Erythroblast (primary cell): ENCODE measurements at places on chromosomes 13 and 19.
A peak's percentile ranks its signal among the peaks of the same experiment; 100 is the strongest.

DNA sequence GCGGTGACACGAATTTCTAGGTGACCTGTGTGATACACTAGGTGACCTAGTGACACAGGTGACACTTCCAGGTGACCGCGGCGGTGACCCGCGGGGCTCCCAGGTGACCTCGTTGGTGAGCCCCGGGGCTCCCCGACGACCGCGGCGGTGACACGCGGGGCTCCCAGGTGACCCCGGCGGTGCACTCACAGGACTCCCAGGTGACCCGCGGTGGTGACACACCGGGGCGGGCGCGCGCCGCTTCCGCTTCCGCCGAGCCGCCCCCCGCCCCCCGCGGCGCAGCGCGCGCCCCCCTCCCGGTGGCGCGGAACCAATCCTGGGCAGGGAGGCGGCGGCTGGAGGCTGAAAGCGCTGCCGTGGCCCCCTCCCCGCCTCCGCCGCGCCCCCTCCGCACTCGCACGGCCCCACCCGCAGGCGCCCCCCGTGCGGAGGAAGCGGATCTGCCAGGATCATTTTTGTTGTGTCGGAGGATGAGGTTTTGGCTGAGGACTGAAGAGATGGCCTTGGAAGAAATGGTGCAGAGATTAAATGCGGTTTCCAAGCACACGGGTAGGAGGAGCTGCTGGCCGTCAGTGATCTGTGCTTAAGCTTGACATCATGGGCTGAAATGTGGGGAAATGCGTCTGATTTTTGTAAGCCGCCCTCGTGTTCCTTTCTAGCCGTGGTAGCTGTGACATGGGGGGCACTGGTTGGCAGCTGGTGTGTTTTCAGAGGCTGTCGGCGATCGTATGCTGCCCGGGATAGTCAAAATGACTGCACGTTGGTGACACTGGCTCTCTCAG lies at the start of gene MCF2L:
MCF2L (plus strand) TSS at position 305 of the 782 bp plus-strand sequence; CDS start at position 471, 166 bp downstream.
- peak; percentile 12 for DNase-seq

DNA sequence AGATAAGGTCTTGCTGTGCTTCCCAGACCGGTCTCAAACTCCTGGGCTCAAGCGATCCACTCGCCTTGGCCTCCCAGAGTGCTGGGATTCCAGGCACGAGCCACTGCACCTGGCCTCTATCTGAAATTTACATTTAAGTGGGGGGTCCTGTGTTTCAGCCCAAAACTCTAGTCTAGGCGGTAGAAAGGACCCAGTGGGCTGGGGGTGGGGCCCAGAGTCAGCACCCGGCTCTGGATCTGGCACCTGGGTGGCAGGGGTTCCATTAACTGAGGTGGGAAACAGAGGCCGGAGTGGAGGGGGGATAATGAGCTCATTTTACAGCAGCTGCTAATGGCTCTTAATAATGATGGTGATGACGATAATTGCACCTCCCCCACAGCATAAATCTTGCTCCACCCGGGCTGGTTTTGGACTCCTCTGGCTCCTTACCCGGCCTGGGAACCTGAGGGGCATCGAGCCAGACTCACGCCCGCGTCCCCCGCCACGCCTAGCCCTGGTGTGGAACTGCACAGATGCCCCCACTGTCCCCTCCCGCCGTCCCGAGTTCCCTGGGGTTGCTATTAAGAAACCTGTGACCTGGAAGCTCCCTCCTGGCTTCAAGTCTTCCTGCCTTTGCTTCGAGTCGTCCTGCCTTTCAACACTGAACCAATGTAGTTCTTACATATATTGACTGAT lies 17.8 kb upstream of the KLF2 start:
- no peak for DNase-seq

DNA sequence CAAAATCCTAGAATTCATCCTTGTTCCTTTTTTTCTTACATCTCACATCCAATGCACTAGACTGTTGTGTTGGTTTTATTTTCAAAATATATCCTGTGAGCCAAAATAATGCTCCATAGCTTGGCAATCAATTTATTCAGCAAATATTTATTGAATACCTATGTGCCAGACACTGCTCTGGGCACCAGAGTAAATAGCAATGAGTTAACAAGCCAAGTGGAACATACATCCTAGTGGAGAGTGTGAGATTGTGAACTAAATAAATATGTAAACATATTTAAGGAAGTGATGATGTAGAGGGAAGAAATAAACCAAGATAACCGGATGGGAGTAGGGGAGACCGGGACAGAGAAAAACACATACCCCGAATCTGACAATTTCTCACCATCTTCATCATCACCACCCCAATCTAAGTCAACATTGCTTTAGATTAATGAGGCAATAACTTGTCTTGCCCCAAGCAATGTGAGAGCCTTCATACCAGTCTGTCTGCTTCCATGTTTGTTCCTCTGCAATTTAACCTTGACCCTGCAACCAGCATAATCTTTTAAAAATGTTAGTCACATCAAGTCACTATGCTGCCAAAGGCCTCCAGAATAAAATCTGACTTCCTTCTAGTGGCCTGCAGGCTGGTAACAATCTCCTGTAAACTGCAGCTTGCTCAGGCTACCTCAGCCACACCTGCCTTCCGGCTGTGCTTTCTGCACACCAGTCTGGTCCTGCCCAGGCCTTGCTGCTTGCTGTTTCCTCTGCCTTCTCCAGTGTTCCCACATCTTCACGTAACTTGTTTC lies 199.2 kb downstream of the DLEU7 start:
- DNase-seq = no peak

DNA sequence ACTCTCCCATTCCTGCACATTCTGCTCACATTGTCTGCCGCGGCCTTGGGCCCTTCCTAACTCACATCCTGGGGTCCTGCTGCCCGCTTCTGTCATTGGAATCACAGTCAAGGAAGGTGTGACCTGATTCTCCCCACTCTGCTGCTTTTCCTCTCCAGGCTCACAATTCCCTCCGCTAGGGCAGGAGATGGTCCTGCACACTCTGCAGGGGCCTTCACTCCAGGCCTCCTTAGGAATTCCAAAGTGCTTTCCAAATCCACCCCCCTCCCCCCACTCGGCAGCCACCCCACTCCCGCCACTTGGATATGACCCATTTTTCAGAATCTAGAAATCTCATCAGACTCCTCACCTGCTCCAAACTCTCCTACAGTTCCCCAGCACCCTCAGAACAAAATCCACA lies 3.1 kb upstream of the SLC5A5 start:
- DNase-seq = no peak

- no peak for DNase-seq
Measured at GRCh38 chr13:100512422-100512821, 76.2 kb downstream of the GGACT start.

GRCh38 chr19:45075301-45076028 lies 813 bp downstream of the ZNF296 start:
- DNase-seq = peak; percentile 79

GRCh38 chr13:45209229-45209628 lies 8.4 kb upstream of the KCTD4 start:
- no peak for DNase-seq

DNA sequence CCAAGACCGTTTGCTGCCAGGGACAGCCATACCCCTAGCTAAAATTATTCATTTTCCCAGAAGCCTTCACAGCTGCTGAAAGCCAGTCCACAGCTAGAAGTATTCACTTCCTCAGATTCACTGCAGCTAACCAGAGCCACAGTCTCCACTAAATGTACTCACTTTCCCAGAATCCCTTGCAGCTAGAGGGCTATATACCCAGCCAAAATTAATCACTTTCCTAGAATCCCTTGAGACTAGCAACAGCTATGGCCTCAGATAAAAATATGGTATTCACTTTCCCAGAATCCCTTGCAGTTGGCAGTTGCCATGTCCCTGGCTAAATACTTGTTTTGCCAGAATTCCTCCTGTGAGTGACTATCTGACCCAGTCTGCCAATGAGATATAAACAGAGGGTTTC lies 13.8 kb upstream of the MEIS3 start:
- no peak for DNase-seq

GRCh38 chr19:32917616-32917996 lies 48.0 kb upstream of the SLC7A9 start:
- DNase-seq = no peak

- DNase-seq = peak; percentile 48
Measured at GRCh38 chr19:34731019-34731829, 2.8 kb upstream of the ZNF181 start.

- DNase-seq = peak; percentile 36
Measured at GRCh38 chr19:4583961-4584669, 24.6 kb upstream of the SEMA6B start.

DNA sequence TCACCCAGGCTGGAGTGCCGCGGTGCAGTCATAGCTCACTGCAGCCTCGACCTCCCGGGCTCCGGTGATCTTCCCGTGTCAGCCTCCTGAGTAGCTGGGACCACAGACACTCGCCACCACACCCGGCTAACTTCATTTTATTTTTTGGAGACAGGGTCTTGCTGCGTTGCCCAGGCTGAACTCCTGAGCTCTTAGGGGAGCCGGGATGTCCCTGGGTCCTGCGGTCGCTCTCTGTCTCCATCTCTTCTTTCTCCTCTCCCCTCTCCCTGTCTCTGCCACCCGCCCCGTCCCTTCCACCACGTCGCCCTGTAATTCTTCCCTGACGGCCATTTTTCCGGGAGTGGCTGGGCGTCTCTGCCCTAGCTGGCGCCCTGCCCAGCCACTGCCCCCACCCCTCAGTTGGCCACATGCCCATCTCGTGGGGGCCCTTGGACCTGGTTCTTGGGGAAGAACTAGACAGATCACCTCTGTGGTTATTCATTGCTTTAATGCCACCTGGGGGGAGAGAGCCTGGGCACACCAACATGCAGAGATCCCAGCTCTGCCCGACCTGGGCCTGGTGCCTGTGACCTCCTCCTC lies 18.9 kb downstream of the ARID3A start:
- DNase-seq = peak; percentile 74

GRCh38 chr13:66965181-66965580 lies 265.0 kb downstream of the PCDH9 start:
- DNase-seq = no peak

GRCh38 chr13:107715496-107715895 lies 499.8 kb downstream of the LIG4 start:
- DNase-seq = no peak

DNA sequence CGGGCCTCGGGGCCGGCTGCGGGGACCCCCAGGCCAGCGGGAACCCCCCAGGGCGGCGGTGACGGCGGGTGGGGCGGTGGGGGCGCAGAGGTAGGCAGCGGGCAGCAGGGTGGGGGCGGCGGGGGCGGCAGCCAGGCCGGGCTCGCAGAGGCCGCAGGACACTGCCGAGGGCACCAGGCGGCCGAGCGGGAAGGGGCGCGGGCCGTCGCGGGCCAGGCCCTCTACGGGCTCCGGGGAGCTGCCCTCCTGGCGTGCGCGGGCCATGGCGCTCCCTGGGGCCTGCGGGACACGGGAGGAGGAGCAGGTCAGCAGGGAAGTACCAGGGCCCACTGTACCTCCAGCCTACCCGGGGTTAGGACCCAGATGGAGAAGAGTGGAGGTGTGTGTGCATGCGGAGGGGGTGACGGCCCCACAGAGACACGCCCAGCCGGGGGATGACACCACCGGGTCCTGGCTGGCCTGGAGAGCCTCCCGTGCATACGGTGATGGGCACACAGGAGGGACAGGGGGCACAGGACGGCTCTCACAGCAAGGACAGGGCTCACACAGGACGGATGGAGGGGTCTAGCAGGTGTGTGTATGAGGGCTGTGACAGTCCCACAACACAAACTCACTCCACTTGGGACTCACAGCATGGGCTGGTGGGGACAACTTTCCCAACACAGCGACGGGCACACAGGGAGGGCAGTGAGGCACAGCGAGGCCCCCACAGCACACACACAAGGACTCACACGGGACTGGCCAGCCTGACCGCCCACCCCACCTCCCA lies 2.6 kb downstream of the BBC3 start:
- DNase-seq = peak; percentile 88

DNA sequence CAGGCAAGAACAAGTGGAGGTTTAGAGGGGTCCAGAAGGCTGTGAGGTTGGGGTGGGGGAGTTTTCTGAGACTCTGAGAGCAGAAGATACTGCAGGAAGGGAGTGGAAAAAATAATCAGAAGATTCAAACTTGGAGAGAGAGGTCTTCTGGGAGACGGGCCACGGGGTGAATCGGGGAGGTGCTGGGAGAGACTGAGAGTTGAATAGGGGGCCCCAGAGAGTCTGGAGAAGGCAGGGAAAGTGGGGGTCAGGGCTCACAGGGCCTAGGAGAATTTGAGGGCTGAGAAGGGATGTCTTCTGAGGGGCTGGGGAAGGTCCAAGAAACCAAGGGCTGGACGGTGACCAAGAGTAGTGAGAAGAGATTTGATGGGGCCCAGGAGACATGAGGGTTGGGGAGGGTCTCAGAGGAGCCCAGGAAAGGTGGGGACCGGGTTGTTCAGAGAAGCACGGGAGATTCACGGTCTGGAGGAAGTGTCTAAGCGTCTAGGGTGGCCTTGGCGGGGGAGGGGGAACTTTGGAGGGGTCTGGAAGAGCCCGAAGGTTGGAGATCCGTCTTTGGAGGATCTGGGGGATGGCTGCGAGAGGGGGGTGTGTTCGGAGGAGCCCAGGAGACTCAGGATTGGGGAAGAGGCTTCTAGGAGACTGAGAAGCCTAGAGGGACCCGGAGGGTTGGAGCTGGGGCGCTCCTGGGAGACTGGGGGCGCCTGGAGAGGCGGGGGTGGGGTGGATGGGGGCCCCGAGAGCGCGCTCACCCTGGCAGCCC lies 1.5 kb downstream of the KCNC3 start:
- DNase-seq = no peak

- DNase-seq = no peak
Measured at GRCh38 chr13:25652764-25653163, 281.0 kb downstream of the ATP8A2 start.

GRCh38 chr19:960020-960419 lies 24.1 kb upstream of the WDR18 start:
- no peak for DNase-seq

GRCh38 chr19:12994701-12995595 lies at the start of gene NFIX:
Gene NFIX (plus strand): TSS chr19:12995475. CDS start chr19:12995838, 363 bp downstream.
- DNase-seq = peak; percentile 80

DNA sequence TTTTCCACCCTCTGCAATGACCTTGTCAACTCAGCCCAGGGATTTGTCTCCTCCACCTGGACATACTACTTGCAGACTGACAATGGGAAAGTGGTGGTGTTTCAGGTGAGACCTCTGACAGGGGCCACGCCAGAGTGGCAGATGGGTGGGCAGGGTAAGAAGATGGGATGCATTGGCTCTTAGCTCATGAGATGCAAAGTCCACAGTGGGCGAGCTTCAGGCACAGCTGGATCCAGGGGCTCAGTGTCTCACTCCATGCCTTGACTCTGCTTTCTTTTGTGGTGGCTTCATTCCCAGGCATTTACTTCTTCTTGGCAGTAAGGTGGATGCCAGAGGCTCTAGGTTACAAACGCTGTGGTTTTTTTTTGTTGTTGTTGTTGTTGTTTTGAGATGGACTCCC lies 3.4 kb downstream of the TMEM59L start:
- no peak for DNase-seq
